T-helper 17 cell (primary cell): ENCODE measurements at places on chromosomes 1 and 21. TPM values are rescaled to one million over a fixed set of nuclear protein-coding genes. Genes with fewer than 3 reads are reported as not detected.

The TDRD5 gene
- not detected for total RNA-seq

GRCh38 chr1:13597166-13597565, 13.5 kb downstream of the PDPN start:
- no peak for DNase-seq

The TMEM9 gene
- 13.1 TPM for total RNA-seq

DNA sequence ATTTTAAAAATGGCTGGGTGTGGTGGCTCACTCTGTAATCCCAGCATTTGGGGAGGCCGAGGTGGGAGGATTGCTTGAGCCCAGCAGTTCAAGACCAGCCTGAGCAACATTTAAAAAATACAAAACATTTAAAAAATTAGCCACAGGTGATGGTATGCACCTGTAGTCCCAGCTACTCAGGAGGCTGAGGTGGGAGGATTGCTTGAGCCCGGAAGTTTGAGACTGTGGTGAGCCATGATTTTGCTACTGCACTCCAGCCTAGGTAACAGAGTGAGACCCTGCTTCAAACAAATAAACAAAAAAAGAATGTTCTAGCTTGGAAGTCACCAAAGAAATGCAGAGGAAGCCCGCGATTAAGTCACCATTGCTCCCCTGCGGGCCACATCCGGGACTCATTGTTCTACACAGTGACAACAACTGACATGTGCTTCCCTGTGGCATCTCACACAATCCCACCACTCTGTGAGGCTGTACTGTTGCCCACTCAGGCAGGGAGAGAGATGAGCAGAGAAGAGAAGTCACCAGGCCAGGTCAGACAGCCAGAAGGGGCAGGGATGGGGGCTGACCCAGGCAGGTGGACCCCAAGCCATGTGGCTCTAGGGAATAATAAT, 18.4 kb upstream of the SPATC1L start:
- no peak for DNase-seq

- DNase-seq = no peak
Observed at GRCh38 chr1:241641773-241642592, 1.8 kb upstream of the CHML start.

The HSPG2 gene
- total RNA-seq = 1.2 TPM

The AADACL4 gene
- total RNA-seq = not detected

- no peak for DNase-seq
Observed at GRCh38 chr1:100249155-100249536, 488 bp downstream of the DBT start.

GRCh38 chr1:41617336-41617735, 132.9 kb upstream of the EDN2 start:
- no peak for DNase-seq

- no peak for DNase-seq
Observed at GRCh38 chr1:14366091-14367018, 232.1 kb upstream of the KAZN start.

The CRNN gene
- total RNA-seq = not detected

The KRTAP10-6 gene
- total RNA-seq = not detected

The SH2D1B gene
- 0.13 TPM for total RNA-seq

GRCh38 chr1:220300442-220301121, 28.3 kb upstream of the RAB3GAP2 start:
- no peak for DNase-seq

The SPRR2F gene
- total RNA-seq = not detected

GRCh38 chr1:40784141-40784770, 669 bp downstream of the KCNQ4 start:
- no peak for DNase-seq

GRCh38 chr1:95364546-95364945, 130.5 kb downstream of the RWDD3 start:
- no peak for DNase-seq

The CENPS gene
- total RNA-seq = 3.8 TPM

DNA sequence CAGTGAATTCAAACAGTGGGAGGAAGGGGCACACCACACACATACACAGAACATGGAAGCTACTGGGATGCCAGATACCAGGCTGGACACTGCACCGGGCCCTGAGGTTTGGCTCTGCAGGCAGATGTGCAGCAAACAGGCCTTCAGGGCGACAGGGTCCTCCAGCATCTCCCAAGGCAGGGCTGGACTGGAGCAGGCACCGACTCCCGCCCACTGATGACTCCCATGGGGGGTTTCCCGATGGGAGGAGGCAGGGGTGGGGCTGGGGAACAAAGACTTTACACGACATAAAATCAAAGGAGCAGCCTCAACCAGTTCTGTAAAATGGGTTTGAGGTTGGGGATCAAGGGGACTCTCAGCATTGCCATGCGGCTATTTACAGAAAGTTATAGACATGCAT, 118.1 kb downstream of the SYT2 start:
- DNase-seq = no peak

DNA sequence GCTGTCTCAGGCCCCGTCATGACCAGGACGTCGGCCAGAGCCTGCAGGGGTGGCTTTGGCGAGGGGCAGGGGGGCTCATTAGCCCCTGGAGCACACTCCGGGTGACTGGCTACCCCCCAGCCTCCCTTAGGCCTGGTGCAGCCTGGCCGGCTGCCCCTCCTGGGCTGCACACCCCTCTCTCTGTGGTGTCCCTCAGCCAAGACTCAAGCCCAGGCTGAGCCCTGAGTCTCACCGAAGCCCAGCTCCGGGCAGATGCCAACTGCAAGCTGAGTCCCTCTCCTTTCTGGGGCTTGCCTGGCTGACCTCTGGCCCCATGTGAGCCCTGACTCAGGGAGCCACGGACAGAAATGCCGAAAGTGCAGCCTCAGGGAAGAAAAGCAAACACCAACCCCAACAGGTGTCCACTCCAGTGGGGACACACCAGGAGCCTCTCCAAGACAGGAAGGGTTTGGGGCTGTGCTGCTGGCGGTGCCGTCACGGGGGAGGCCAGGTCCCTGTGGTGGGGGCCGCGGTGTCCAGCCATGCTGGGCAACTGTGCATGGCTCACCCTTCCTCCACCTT, 5.3 kb upstream of the IBA57 start:
- no peak for DNase-seq

DNA sequence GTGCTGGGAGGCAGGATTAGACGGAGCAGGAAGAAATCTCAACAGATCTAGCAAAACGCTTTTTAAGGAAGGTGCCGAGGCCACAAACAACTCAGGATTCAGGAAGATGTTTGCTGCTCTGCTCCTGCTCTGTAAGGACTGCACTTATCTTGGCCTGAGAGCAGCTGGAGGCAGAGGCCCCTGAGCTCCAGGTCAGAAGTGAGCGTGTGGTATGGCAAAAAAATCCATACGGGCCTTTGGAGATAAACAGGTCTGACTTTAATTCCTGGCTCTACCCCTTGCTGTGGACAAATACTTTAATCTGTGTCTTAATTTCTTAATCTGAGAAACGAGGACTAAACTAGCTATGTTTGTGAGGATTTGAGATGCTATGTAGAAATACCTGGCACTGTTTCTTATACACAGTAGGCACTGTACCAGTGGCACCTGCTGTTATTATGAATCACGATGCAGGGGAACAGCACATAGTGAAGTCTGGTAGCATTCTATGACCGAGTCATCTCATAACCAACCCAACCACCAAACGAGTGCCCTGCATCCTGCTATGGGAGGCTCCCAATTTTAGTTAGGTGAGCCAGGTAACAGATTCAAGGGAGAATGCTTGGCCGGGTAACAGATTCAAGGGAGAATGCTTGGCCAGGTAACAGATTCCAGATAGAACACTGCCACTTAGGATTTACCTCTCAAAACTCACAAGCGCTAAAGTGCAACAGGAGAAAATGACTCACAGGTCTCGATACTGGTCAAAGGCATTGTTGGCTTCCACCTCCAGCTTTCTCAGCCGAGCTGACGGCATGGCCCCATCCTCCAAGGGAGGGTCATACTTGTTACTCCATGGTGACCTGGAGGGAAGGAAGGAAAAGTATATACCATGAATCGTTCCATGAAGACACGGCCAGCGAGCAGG, 65.9 kb downstream of the SLC66A1 start:
- no peak for DNase-seq

DNA sequence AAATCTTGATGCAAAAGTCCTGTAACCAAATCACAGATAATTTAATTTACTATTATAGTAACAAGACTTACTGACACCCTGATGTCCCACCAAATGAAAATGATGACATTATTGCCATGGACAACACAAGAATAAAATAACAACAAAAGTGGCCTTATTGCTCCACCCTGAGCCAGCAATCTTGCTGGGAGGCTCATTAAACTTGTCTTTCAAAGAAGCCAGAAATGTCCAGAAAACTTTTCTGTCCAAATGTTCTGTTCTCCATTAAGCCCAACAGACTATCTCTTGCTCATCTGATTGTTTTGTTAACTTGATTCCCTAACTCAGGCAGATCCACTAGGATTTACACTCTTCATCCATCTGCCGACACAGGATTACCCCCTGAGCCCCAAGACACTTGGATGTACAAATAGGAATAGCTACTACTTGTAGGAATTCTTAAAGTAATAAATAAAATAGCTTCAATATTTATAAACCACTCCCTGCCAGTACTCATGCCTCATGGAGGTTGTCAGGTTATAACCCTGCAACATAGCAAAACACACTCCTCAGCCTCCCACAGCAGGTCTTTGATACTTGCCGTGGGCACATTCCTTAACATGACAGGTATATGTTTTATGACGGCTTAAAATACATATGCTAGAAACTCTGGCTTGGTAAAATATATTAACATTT, 84.9 kb downstream of the PTPN14 start:
- no peak for DNase-seq

GRCh38 chr1:197145446-197146024, 934 bp downstream of the ASPM start:
- no peak for DNase-seq

DNA sequence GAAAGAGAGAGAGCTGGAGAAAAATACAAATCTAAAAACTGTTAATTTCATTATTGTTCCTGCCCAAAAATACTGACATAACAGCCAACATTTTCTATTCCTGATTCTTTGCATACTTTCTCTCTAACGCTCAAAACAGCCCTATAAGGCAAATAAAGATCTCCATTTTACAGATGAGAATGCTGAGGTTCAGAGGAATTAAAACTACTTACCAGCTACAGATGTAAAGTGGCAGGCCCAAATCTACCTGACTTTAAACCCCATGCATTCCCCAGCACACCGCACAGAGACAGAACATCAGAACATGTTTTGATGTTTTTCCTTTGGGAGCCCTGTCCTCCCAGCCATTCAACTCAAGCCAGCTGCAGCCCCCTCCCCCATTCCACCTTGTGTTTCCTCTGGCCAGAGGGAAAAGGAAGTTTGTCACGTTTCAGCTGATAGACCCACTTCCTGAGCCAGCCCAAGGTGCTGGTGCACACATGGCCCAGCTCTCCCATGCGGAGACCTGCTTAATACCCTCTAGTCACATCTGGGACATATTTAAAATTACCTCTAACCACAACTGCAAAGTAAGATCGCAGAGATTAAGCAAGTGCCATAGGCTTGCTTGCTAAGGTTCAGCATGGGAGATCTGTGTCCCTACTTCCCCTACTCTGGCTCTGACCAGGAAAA, 133.1 kb upstream of the NFIA start:
- no peak for DNase-seq

- no peak for DNase-seq
Observed at GRCh38 chr1:164728719-164729118, 169.7 kb downstream of the PBX1 start.

GRCh38 chr1:93750955-93751354, 69.3 kb upstream of the BCAR3 start:
- no peak for DNase-seq

The OLIG2 gene
- total RNA-seq = not detected

The NBPF1 gene
- total RNA-seq = 9.7 TPM

DNA sequence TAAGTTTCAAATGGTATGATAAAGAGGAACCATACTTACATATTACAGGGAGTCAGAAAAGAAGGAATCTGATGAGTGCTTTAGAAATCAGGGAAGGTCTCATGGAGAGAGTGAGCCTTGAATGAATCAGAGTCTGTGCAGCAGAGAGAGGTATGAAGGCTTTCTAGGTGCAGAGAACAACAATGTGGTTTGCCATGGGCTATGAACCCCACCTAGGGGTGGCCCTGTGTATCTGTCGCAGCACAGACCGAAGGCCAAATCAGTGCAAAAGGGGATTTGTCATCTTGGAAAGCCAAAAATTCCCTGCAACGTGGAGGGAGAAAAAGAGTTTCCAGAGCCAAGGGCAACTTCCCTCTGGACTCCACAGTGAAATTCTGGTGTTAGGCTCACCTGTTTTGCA, 3.5 kb downstream of the PAPPA2 start:
- DNase-seq = no peak

- no peak for DNase-seq
Observed at GRCh38 chr1:145696630-145696960, 10.6 kb downstream of the PDZK1 start.

The RAB3GAP2 gene
- 49.1 TPM for total RNA-seq

DNA sequence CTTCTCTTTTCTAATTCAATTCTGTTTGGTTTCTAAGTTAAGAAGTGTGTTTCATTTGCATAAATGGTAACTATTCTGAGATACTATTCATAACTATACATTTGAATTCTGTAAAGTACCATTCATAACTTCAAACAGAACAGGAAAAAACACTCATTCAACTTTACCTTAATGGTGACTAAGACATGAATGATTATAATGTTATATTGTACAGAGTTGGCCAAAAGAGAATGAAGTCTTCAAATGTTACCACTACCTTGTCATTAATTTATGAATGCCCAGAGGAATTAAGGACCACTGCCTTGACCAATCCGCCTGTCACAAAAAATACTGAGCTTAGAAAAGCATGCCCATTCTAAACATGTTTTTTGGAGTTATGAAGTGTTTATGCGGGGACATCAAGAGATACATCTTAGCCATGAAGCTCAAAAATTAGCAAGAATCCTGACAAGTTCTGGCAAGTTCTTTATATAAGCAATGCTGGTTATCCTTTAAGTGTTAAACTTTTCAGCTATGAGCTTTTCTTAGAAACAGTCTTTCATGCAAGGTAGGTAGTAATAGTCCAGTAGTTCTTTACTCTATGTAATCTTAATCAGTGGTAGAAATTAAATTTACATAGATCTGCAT, 7.9 kb downstream of the WASF2 start:
- no peak for DNase-seq

The CELA3B gene
- total RNA-seq = not detected

DNA sequence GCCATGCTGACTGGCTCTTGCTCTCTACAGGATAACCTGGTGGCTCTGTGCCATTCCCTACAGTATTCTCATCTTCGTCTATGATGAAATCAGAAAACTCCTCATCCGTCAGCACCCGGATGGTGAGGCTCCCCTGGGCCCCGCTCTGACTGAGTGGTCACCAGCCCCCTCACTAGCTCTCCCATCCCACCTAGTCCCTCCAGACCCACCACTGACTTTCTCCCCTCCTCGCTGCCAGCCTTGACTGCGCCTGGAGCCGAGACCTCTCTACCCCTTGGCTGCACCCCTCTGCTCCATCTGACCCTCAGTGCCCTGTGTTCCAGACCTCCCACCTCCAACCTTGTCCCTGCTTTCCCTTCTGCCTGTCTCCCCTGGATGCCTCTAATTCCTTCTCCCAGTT, 4.1 kb upstream of the CASQ1 start:
- DNase-seq = no peak
